NCI-H146 (cell line): ENCODE measurements at places on chromosomes 16 and 17.

DNA sequence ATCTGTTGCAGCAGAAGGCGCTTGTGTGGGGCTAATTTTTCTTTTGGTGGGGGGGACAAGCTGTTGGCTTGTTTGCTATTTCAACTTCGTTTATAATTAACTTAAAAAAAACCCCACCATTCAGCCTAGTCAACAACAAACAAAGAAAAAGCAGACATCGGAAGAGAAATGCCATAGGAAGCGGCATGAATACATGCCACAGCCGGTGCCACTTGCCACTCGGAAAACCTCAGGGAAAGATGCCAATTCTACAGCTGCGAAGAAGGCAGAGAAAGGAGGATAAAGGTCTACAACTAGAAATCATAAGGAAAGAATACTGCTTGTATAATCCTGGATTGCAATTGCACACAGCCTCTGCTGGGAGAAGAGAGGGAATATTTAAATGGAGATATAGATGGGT, 254.4 kb upstream of the PMFBP1 start:
- no peak for DNase-seq

DNA sequence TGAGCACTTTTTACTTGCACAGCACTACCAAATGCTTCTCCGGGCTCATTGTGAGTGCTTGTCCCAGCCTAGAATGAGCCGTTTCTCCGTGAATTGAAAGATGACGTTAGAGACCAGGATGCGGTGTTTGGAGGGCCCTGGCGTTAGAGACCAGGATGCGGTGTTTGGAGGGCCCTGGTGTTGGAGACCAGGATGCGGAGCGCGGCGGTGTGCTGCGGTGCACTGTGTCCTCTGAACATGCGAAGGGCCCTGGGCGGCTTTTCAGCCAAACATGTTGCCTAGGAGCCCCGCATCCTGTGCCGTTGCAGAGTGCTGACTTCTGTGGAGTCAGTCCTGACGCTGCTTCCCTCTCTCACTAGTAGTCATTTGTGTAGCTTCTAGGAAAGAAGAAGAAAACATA, 42.7 kb downstream of the BANP start:
- no peak for DNase-seq

- DNase-seq, result no peak
These were observed 43.4 kb downstream of the SOX9 start for GRCh38 chr17:72164158-72164739.

DNA sequence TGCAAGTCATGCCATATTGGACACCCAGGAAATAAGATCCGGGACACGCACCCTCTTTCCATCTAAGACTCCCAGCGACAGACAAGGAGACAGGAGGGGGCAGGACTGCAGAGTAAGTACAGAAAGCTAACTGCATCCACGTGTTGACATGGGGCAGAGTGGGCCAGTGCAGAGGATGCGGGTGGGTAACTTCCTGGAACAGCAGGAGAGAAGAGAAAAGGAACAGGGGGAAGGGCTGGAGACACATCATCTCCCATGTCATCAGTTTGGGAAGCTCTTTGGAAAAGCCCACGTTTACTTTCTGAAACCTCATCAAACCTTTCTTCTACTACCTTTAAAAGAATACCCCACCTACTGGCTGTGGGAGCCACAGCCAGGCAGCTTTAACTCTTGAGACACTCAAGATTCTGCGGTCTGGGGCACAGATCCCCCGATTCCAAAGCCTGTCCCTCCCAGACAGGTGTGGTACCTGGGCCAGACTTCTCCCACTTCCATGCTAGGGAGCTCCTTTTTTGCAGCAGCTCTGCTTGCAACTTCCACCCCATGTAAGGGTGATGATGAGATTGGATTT, 273.5 kb upstream of the RPL38 start:
- DNase-seq, result no peak

DNA sequence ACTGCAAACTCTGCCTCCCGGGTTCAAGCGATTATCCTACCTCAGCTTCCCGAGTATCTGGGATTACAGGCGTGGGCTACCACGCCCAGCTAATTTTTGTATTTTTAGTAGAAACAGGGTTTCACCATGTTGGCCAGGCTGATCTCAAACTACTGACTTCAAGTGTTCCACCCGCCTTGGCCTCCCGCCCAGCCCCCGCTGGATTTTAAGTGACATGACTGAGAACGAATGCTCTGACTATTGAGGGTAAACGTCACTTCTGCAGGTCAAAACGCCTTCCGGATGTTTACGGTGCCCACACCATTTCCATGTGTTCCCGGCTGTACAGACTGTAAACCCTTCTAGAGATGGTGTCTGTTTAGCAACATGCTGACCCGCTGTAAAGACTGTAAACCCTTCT, 22.8 kb downstream of the PITPNA start:
- no peak for DNase-seq

- no peak for DNase-seq
These were observed 84.7 kb upstream of the CLEC3A start for GRCh38 chr16:77937473-77938149.

DNA sequence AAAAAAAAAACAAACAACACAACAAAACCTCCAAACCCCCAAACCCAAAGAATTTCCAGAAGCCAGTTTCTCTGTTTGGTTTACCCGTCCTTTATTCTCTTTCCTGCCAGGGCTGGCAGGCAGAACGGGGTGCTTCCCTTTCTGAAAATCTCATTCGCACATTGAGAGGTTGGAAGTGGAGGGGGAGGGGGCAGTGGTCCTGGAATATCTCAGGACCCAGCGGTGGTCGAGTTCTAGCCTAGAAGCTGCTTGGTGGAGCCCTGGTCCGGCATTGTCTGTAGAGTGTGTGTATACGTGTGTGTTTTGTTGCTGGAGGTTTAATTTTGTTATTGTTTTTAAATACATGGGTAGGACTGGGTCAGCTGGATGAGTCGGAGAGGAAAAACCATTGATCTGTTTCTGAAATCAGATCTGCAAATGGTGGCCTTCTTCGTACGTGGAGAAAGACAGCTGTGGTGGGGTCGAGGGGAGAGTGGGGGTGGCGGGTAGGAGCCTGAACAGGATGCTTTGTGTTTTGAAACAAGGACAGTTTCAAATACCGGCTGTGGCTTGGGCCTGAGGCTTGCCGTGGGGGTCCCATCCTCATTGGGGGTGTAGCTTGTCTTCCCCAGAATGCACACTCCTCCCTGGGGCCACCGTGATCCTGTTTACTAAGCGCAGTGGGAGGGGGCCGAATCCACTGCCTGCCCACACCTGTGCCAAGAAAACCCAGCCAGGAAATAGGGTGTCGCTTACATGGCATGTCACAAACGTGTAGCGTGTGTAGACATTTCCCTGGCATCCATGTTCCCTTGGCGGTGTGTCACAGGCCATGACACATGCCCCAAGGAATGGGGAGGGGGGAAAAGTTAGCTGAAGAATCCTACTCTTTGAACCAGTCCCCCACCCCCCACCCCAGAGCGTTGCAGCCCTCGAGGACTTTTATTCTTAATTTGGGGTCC, 1.6 kb downstream of the CMIP start:
- DNase-seq, result peak; percentile 37

GRCh38 chr16:78499399-78499798, 399.9 kb downstream of the WWOX start:
- no peak for DNase-seq

GRCh38 chr17:79788989-79789942, 7.6 kb downstream of the CBX8 start:
- no peak for DNase-seq

GRCh38 chr17:9658593-9659211, 13.4 kb downstream of the USP43 start:
- DNase-seq, result no peak

DNA sequence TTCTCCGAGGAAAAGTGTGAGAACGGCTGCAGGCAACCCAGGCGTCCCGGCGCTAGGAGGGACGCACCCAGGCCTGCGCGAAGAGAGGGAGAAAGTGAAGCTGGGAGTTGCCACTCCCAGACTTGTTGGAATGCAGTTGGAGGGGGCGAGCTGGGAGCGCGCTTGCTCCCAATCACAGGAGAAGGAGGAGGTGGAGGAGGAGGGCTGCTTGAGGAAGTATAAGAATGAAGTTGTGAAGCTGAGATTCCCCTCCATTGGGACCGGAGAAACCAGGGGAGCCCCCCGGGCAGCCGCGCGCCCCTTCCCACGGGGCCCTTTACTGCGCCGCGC, at the start of gene ERBB2:
TSS of gene ERBB2 (plus strand) at position 247 of the 330 bp plus-strand sequence. CDS start 175 bp downstream, outside the sequence.
- no peak for DNase-seq

DNA sequence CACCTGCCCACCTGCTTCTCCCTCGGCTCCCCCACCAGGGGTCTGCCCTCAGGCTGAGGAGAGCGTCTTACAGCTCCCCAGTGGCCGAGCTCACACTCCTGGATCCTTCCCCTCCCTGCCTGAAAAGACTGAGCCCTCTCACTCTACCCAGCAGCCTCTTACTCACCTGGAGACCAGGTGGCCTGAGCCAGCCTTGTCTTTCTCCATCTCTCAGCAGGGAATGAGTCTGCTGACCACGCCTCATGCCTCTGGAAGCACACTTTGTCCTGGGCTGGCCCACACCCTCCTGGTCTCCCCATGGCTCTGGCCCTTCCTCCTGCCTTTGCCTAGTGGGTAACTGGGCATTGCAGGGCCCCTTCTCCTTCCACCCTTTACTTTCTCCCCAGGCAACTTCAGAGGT, 177.2 kb downstream of the ENGASE start:
- DNase-seq, result no peak

DNA sequence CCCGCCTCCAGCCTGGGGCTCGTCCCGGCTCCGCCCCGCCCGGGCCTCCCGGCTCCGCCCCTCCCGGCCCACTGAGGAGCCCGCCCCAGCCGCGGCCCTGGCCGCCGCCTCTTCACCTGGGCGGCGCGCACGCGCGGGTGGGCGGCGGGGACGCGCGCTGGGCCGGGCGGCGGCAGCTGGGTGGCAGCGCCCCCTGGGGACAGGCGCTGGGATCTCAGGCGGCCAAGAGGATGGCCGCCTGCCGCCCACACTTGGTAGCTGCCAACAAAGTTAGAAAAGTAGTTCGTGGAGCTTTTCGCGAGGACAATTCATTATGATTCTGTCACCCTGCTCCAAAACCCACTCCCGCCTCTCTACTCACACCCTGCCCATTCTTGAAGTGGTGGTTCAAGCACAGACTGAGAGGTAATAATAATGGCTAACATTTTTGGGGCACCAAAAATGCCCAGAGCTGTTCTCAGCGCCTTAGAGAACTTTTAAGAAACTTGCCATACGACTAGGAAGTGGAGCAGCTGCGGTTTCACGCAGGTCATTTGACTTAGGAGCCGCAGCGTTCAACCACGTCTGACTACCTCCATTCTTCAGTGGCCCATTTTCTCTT, 340 bp upstream of the MYO1D start:
- DNase-seq, result peak; percentile 89

- peak; percentile 89 for DNase-seq
These were observed 265.8 kb upstream of the SOX9 start for GRCh38 chr17:71855010-71855409.

GRCh38 chr17:30249460-30249859, 14.0 kb upstream of the SLC6A4 start:
- DNase-seq, result no peak

- peak; percentile 41 for DNase-seq
These were observed 542 bp downstream of the KLHL36 start for GRCh38 chr16:84648595-84649510.

DNA sequence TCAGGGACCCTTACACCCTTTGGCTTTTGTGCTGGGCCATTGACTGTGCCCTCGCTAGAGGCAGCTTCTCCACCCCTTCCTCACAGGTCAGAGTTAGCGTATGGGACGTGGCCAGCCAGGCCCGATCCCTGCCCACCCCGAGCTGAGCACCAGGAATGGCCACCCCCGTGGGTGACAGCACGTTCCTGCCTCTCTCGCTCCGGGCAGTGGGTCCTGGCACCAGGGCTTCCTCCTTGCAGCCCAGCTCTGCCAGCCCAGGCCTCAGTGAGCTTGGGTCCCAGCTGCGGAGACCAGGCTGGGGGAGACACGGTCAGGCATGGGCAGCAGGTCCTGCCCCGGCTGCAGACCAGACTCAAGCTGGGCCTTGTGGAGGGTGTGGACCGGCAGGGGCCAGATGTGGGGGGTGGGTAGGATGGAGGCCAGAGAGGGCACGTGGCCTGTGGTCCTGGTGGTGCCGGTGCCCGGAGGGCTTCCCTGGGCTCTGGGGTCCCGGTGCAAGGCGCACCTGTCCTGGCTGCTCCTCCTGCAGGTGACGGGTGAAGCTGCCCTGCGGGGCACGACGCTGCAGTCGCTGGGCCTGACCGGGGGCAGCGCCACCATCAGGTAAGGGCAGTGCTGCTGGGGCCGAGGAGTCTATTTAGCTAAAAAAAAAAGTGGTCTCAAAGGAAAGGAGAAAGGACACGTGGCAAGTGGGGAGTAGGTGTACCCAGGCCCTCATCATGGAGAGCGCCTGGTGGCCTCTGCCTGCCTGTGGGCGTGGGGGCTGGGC, 18.2 kb downstream of the ASPSCR1 start:
- no peak for DNase-seq

- no peak for DNase-seq
These were observed 90.6 kb upstream of the LHX1 start for GRCh38 chr17:36846410-36847292.

DNA sequence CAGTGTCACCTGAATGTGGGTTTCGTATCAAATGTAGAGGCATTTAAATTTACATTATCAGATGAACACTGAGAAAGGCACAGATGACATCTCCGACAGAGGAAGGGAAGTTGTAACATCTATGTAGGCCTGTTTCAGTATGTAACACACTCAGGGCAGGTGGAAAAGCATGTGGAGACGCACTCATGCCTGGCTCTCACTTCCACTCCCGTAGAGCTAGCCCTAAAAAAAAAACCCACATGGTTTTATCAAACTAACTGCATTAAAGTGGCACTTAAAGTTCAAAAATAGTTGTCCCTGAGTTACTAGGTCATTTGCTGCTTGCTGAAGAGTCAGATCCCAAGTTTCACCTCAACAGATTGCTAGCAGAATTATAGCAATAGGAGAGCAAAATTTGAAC, 6.1 kb upstream of the ANKFY1 start:
- DNase-seq, result no peak

DNA sequence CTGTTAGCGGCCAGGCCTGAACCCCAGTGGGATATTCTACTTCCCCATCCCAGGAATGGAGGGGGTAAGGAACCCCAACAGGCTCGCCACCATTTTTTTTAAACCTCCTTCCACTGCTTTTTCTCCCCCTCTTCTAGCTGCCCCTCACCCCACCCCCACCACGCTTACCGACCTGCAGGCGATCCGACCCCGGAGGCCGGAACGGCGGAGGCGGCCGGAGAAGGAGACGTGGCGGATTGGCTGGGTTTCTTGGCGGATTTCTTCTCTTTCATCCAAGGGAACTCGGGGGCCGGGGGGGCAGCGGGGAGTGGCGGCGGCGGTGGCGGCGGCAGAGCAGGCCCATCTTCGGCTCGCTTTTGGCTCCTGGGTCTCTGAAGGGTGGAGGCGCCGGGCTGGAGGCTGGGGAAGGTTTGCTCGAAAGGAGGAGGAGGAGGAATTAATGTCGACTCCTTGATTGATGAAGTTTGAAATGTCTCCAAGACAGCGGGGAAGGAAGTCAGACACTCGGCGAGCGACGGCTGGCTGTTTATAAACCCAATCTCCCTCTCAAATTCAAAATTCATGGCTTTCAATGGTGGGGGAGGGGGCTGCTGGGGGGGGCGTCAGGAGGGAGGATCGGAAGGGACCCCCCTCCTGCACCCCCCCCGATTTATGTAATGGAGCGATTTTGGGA, 424 bp downstream of the HOXB2 start:
- DNase-seq, result peak; percentile 34
